Uterine smooth muscle cell (primary cell): ENCODE measurements at places on chromosomes 6 and 20. TPM values are rescaled to one million over a fixed set of nuclear protein-coding genes. Genes with fewer than 3 reads are reported as not detected.

OPRL1 gene
- 1.1 and 2.1 TPM in 2 replicates for total RNA-seq

TRAM2 gene
- 40.5 and 61.6 TPM in 2 replicates for total RNA-seq

HSPA1A gene
- total RNA-seq = 60.4 and 107 TPM in 2 replicates

EGFL8 gene
- 0.66 and 1.00 TPM in 2 replicates for total RNA-seq

CD40 gene
- 1.1 and 2.0 TPM in 2 replicates for total RNA-seq
